ENCODE measurements at places on chromosomes 7 and 10. TPM values are rescaled to one million over a fixed set of nuclear protein-coding genes. Genes with fewer than 3 reads are reported as not detected.

TCAF2 gene
- 7.6 TPM for total RNA-seq

ZNF365 gene
- total RNA-seq = 4.0 TPM

KCNIP2 gene
- 1.7 TPM for total RNA-seq

EPHA1 gene
- not detected for total RNA-seq

GPR146 gene
- total RNA-seq = 1.2 TPM

TAS2R5 gene
- total RNA-seq = 0.24 TPM

HMX3 gene
- total RNA-seq = not detected
